Neural crest cell (in vitro differentiated cells): ENCODE measurements at places on chromosomes 6 and 20.

GRCh38 chr6:27791182-27791943 is 120.8 kb downstream of the OR2B2 start:
- DNase-seq: peak; percentile 56

DNA sequence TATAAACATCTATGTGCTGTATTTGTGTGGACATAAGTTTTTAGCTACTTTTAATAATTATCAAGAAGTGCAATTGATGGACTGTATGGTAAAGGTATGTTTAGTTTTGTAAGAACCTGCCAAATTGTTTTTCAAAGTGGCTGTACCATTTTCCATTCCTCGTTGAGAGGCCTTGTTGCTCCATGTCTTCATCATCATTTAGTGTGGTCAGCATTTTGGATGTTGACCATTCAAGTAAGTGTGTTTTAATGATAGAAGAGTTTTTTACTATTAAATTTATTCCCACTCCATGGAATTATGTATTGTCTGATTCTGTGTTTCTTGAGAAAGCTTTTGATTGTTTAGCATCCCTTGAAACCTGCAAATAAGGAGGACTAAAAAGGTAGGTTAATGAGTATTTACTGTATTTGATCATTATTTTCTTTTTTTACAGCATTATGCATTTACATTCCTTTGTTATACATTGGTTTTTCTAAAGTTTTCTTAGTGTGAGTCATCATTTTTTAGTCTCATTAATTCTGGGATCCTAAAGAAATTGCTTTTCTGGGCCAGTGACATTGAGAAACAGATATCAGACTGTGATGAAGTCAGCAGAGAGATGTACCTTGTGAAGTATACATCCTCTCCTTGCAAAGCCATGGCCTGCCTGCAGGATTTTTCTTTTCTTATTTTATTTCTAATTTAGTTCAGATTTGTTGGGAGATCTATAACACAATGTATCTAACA is 312.8 kb upstream of the PTCHD4 start:
- no peak for DNase-seq

- no peak for DNase-seq
These were observed 12.9 kb upstream of the MCM3 start for GRCh38 chr6:52297433-52297832.

GRCh38 chr6:132130626-132131298 is 179.6 kb upstream of the CCN2 start:
- no peak for DNase-seq

DNA sequence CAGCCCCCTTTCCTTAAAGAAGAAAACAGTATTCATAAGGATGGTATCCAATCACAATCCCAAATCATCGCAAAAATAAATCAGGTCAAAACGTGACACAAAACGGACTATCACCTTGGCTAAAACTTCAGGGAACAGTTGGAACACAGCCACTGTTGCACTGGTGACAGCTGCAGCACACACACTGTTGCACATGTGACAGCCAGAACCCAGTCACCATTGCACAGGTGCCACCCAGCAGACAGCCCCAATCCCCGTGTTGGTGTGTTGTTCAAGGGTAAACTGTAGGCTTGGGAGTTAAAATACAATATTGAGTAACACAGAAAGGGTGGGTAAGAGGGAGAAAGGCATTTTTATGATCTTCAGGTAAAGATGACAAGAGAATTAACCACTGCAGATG is 15.8 kb downstream of the PSMB1 start:
- DNase-seq: no peak

DNA sequence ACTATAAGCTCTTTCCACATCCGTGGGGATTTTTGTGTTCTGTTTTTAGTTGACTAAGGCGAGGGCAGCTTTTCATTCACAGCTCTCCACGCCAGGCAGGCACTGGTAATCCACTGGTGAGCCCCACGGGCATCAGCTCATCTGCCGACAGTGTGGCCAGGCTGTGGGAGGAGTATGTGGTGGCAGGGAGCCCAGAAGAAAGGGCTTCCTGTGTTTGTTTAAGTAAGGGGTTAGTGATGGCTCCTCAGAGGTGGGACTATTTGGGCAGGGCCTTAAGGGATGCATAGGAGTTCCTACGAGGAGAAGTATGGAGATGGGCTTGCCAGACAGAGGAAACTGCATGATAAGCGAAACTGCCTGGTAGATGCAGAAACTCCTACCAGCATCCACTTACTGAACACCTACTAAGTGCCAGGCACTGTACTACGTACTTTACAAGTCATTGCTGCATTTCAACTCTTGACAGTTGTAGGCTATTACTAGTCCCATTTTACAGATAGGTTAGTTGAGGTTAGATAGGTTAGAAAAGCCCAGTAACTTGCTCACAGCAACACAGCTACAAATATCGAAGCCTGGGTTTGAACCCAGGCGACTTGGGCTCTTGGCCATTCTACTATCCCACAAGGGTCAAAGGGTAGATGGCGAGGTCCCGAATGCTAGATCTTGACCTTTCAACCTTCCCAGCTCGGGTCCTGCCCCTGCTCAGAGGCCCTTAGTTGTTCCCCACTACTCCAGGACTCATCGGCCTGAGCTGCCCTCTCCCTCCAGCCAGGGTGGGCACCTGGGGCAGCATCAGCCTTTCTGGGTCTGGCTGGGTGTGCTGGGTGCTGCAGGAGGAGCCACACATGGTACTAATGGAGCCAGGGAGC is 55.1 kb downstream of the CEBPB start:
- DNase-seq: no peak

DNA sequence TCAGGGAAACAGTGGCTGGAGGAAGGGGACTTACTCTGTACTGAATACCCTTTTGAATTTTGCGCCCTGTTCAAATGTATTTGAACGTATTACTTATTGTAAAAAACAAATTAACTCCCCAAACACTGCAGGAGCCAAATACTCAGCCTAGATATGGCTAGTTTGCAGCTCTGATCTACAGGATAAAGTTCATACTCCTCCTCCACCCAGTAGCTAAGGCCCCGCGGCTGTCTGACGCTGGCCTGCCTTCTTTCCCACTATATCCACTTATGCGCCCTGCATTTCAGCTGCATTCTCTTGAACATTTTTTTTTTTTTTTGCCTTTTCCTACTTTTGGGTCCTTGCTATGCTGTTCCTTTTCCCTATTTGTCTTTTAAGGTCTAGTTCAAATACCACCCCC is 6.5 kb downstream of the GSS start:
- no peak for DNase-seq

- DNase-seq: no peak
These were observed 4.0 kb upstream of the FOXF2 start for GRCh38 chr6:1385129-1386037.

DNA sequence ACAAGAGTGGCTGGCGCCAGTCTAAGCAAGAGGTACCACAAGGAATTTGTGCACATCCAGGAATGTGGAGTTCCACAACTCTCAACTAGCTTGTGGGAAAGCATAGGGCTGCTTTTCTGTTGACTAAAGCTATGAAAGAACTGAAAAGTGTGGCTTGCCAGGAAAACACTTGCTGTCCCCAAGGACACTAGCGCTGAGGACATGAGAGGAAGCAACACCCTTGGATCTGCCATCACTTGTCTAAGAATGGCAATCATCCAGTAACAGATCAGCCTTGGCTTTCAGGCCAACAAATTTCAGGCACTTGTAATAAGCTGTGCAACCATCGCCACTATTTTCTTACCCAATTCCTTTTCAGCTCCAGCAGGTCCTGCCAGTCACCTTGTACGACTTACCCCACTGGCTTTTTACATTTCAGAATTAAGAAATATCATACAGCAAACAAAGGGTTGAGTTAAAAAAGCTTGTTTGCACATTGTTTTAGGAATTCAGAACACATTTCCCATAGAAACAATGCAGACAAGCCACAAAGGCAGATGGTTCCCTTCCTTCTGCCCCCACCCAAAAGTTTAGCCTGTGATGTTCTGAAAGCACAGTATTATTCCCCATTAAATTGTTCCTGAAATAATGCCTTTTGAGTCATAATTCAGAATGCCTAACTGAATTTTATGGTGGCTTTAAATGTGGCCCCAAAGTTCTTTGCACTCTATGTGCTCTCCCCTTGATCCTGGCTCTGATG is 57.9 kb upstream of the SSTR4 start:
- no peak for DNase-seq

GRCh38 chr6:12348530-12349511 is 58.7 kb downstream of the EDN1 start:
- no peak for DNase-seq

DNA sequence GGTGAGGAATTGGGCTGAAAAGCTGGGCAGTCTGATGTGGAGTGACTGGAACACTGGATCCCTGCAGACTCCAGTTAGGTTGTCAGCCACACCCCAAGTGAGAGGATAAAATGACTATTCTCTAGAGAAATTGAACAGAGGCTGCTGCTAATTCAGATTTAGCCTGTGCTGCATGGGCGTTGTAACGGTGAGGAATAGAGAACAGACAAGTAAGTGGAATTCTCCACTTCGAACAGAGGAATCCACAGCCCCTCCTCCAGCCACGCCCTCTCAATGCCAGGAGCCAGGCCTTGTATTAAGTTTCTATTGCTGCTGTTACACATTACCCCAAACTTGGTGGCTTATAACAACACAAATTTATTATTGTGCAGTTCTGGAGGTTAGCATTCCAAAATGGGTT is 109.3 kb downstream of the CFAP61 start:
- DNase-seq: no peak
